ENCODE measurements at places on chromosomes 12 and 14.

DNA sequence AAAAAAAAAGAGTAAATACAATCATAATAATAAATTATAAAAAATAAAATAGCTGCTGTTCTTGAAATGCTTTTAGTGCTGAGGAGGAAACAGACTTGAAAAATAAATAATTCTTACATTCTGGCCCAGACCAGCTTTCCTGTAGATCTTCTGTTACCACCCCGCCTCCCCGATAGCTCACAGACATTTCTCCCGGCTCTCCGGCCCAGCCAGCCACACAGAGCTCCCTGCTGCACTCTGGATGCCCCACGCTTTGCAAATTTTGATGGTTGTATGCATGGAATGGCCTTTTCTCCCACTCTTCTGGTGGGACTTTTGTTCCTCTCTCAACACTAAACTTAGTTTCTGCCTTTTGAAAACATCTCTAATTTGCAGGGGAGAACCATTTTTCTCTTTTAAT, 249.3 kb downstream of the ATP23 start:
- no peak for DNase-seq

DNA sequence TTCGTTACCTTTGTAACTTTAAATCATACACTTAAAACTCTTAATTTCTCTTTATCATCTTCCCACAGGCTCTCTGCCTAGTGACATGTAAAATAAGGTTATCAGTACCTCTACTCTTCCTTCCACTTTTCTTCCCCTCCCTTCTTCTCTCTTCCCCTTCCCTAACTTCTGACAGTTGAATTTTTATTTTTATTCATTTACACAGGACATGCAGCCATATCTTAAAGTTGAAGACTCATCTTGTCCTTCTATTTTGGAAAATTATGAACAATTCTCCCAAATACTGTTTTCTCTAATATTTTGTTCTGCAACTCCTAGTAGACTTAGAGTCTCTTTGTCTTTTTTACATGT, 263.9 kb downstream of the FBXL14 start:
- DNase-seq: no peak

- no peak for DNase-seq
These were observed 18.7 kb downstream of the GRIN2B start for GRCh38 chr12:13962699-13963098.

DNA sequence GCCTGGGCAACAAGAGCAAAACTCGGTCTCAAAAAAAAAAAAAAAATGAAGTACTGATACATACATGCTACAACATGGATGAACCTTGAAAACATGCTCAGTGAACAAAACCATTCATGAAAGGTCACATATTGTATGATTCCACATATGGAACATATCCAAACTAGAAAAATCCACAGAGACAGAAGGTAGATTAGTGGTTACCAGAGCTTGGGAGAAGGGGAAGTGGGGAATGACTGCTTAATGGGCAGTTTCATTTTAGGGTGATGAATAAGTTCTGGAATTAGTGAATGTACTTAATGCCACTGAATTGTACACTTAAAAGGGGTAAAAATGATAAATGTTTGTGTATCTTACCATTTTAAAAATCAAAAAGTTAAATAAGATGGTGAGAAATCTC, 2.7 kb downstream of the ITGB7 start:
- DNase-seq: no peak

- DNase-seq: no peak
These were observed 41.6 kb downstream of the SFSWAP start for GRCh38 chr12:131752451-131752850.

DNA sequence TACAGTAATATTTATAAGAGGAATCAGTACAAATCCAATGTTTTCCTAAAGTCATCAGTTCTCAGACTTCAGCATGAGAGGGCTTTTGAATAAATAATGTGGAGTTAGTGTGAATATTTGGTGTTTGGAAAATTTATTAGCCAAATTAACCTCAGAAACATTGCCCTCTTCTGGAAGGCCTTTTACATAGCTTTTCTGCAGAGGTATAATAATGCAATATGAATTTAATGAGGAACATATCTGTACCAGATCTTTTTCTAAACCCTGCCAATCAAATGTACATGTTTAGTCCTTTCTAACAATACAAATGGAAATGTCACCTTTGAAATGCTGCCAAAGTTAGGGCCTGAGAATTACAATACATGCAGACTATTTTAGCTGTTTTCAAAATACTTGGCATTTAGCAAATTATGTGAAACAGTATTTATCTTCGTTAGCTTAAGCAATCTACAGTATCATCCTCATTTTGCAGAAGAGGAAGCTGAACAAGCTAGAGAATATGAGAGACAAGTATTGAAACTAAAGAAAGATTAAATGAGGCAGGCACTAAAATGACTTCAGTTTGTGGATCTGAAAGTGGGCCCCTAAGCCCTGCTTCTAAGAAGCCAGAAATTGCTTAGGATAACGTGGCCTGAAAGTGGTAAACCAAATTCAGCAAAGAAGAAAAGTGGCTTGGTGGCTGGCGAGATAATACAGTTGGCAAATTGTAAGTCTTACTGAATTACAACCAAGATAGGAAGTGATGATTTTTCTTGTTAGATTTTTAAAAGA, 60.4 kb upstream of the MANSC4 start:
- no peak for DNase-seq

- DNase-seq: no peak
These were observed 10.6 kb upstream of the SPPL3 start for GRCh38 chr12:120914794-120915193.

- peak; percentile 88 for DNase-seq
These were observed 554 bp upstream of the TSPAN31 start for GRCh38 chr12:57744194-57744776.

DNA sequence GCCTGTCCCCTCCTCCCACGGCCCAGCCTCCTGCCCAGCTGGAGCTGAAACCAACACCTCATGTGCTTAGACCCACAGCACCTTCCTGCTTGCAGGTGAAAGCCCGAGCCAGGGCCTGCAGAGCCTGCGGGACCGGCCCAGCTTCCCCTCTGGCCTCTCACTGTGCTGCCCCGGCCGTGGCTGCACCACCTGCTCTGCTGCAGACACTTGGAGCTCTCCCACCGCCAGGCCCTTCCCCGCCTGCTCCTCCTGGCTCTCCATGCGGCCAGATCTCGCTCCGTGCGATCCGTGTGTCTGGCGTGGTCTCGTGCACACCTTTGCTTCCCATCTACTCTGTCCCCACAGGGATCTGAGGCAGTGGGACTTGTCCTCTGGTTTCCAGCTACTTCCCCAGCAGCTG, 72.2 kb upstream of the FBRSL1 start:
- no peak for DNase-seq

- no peak for DNase-seq
These were observed 3.3 kb downstream of the NCKAP5L start for GRCh38 chr12:49824895-49825294.

DNA sequence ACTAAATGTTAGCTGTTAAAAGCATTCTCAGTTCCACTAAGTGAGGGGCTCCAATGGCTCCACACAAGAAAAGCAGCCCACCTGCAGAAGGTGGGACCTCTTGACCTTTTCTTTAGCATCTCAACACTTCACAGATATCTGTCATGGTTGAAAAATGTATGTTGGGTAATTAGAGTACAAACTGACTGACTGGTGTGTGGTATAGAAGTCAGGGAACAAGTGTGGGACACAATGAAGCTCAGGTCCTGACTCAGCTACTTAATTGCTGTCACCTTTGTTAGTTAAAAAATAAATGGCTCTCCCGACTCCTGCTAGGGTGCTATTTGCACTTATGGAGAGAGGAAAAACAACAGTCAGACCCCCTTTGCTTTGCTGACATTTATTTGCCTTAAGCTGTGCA, 299.0 kb downstream of the TTC6 start:
- DNase-seq: no peak

- DNase-seq: no peak
These were observed 9.6 kb upstream of the PTPRB start for GRCh38 chr12:70646850-70647249.

Measured in femur (tissue), 1 donor.